ENCODE measurements at places on chromosomes 16 and 17.

GRCh38 chr16:79871906-79872305 is 271.4 kb upstream of the MAF start:
- DNase-seq: no peak

- no peak for DNase-seq
Observed at GRCh38 chr16:86789621-86790051, 211.3 kb downstream of the FOXL1 start.

- no peak for DNase-seq
Observed at GRCh38 chr16:24645739-24646645, 83.5 kb upstream of the TNRC6A start.

DNA sequence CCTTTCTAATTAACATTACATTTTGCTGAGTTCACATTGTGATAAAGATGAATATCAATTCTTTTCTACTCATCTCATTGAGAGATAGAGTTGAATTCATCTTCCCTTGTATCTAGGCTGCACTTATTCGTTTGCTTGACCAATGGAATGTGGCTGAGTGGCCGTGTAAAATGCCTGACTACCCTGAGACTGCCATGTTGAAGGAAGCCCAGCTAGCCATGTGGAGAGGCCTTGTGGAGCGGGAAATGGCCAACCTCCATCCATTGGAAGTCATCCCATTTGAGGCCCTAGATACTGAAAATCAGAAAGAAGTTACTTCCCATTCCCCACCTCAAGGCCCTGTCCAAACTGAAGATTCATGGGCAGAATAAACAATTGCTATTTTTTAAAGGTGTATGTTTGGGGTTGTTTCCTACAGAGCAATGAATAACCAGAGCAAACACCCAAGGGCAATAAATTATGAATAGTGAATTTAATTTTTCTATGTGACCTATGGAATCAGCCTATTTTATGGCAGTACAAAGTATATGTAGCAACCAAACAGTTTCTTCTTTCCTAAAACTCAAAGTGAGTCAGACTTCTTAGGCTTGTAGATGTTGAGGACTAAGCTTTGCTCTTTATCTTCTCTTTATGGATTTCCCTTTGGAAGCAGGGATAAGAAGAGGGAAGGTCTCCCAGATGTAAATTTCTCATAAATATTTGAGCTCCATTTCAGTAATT is 545.1 kb downstream of the MAF start:
- DNase-seq: no peak

GRCh38 chr16:58913456-58913855 is 179.3 kb upstream of the GOT2 start:
- no peak for DNase-seq

GRCh38 chr16:27811881-27812280 is 251.6 kb downstream of the GSG1L start:
- DNase-seq: no peak

DNA sequence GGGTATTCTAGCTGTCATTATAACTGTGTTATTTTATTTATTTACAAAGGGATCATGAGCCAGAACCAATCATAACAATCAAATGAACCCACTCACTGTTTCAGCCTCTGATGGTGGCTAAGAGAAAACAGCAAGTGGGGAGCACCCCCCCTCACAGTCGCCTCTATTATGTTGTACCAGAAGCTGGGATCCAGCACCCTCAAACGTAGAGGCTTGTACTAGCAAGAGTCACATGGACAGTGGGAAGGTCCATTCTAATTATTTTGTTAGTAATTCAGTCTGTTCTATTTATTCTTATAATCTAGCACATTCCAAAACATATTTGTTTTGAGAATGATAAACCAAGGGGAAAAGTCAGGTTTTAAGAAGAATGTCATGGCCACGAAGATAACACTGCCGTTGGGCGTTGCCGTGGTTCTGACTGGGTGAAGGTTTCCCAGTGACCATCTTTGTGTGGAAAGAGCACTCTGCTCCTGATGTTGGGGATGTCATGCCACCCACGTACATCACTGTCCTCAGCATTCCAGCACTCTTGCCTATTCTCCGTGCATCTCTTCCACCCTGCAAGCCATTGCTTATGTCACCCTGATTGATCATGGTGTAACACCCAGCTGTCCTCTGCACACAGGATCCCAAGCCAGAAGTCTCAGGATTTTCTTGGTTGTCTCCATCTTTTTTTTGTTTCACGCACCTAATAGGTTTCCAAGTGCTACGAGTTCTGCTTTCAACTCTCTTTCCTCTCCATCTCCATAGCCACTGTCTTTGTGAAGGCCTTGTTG is 205.8 kb downstream of the PRKCA start:
- no peak for DNase-seq

DNA sequence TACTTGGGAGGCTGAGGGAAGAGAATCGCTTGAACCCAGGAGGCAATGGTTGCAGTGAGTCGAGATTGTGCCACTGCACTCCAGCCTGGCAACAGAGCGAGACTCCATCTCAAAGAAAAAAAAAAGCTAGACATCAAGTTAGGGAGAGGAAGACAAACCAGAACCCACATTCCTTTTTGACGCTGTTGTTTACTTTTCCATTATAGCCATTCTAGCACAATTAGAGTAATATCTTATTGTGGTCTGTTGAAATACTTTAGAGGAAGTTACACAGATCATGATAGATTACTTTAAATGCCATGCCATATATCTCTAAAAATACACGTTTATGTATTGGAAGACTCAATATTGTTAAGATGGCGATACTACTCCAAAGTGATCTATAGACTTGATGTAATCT is 16.5 kb upstream of the ABCC1 start:
- DNase-seq: no peak

DNA sequence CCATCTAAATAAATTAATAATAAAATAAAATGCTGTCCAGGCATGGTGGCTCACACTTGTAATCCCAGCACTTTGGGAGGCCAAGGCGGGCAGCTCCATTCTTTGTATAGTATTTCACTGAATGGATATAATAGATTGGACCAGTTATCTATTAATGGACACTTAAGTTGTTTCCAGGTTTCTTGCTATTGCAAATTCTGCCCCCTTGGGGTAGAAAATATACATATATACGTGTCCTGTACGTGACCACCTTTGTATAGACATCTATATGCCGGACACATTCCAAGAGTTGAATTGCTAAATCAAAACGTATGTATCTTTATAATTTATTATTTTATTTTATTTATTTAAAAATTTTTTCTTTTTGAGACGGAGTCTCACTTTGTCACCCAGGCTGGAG is 3.9 kb upstream of the EXOC7 start:
- no peak for DNase-seq

- no peak for DNase-seq
Observed at GRCh38 chr17:17152385-17152784, 53.7 kb downstream of the PLD6 start.

DNA sequence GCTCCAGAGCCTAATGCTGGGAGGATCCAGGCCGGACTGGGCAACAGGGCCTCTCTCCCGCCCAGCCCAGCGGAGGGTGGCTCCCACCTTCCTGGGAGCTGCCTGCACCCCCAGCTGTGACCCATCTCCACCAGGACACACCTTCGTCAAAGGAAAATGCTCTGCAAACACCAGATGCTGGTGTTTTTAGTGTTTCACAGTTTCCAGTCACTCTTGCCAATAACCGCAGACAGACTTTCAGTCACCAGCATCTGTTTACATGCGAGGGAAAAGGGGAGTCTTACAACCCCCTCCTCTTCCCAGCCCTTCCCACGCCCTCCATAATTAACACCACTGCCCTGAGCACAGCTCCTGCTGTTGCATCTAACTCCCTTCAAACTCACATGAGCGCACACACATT is 25.3 kb downstream of the KLHDC4 start:
- DNase-seq: no peak

- no peak for DNase-seq
Observed at GRCh38 chr17:82788206-82789001, 36.5 kb downstream of the TBCD start.

Measured in activated CD8-positive, alpha-beta memory T cell treated with anti-CD3 and anti-CD28 coated beads for 4 hours (primary cell).